ENCODE measurements at places on chromosomes 4 and X.

DNA sequence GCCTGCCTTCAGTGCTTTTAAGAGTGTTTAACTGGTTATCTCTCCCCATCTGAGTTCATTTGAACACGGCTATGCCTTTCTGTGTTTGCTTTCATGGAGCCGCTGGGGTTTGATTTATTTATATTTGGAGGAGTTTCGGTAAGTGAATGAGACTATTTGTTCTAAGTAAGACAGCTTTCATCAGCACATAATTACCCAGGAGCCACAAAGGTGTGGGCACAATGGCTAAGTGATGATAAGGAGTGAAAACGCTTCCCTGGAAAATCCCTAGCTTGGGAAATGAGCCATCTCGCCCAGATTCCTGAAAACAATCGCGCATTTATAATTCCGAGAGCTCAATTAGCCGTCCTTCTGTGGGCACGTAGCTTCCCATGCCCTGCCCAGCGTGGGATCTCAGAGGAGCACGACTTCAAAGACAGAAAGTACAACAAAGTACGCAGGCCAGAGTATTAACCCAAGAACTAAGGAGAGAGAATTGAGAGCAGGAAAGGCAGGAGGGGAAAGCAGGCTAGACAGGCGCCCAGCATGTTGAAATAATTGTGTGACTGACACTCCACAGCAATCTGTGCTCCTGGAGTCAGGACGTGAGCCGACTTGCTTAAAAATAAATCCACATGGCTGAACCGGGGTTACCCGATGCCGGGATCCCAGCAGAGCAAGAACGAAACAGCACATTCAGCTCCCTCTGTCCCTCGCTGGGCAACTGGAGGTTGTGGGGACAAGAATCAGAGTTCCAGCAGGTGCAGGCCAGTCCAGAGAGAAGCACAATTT lies 99.0 kb downstream of the DHRSX start:
- DNase-seq, result no peak

GRCh38 chr4:145643295-145643694 lies 24.1 kb downstream of the MMAA start:
- no peak for DNase-seq

- peak; percentile 1 for DNase-seq
These were observed at the start of gene JADE3 for GRCh38 chrX:46912098-46912602. Gene JADE3, plus strand, starts transcription at chrX:46912421. Its CDS starts 72,474 bp downstream, at chrX:46984895.

DNA sequence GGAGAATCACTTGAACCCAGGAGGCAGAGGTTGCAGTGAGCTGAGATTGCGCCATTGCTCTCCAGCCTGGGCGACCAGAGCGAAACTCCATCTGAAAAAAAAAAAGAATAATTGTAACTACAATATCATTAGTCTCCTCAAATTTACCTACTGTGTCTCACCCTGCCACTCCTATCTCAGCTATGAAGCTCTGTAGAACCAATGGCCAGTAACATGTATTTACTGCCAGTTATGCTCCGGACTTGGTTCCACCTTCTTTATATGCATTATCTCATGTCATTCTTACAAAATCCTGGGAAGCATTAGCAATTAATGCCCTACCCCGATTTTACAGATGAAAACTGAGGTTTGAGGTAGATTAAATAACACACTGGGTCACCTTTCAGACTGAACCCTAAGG lies 7.0 kb upstream of the FAT1 start:
- DNase-seq, result no peak

DNA sequence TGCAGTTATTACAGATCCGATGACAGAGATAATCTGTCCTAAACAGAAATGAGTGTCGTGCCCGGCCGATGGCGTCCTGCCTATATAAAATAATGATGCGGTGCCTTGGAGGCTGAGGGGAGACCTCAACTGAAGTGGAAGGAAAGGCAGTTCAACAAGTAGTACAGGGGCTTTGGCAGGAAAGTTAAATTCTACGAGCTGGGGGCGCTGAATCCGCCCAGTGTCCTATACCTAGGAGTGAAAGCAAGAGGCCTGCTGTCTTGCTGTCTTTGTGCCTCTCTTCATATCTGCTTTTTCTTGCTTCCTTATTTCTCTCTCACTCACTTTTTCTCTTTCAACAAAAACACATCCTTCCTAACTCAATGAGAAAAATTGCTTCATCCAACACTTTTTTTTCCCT lies 82.2 kb upstream of the PRPS2 start:
- no peak for DNase-seq

- DNase-seq, result no peak
These were observed 144.5 kb upstream of the BMPR1B start for GRCh38 chr4:94613248-94613647.

Data from activated CD4-positive, CD25-positive, alpha-beta regulatory T cell (primary cell).